ENCODE measurements at places on chromosomes 5 and 9.

DNA sequence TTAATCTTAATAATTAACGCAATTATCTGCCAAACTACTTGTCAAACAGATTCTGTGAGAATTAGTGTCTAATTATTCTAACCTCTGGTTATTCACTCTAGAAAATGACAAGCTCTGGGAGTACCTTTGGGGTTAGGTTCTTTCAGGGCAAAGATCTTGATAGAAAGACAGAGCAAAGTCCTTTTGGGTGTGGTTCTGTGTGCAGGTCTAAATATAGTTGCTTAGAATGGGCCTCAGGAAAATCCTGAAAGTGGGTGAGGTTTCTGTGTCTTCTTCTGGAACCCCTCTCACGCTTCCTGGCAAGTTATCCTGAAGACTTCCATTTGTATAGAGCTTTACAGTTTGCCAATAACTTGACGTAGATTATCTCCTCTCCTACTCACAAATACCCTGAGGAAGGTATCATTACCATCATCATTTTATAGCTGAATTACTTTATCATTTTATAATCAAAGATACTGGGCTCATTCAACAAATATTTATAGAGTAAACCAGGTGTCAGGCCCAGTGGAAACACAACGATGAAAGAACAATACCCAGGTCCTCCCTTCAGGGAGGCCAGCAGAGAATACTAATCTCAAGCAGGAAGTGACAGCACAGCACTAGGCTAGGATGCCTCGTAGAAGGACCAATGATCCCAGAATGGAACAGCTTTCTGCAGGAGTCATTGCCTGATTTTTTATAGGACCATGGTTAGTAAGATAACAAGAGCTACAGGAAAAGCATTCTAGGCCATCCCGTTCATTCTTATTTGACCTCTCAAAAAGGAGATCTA lies 27.6 kb upstream of the LHFPL2 start:
- DNase-seq, result no peak

- no peak for DNase-seq
Measured at GRCh38 chr5:179221196-179221876, 123.9 kb downstream of the ADAMTS2 start.

GRCh38 chr5:96743065-96743768 lies 64.5 kb downstream of the ERAP1 start:
- no peak for DNase-seq

DNA sequence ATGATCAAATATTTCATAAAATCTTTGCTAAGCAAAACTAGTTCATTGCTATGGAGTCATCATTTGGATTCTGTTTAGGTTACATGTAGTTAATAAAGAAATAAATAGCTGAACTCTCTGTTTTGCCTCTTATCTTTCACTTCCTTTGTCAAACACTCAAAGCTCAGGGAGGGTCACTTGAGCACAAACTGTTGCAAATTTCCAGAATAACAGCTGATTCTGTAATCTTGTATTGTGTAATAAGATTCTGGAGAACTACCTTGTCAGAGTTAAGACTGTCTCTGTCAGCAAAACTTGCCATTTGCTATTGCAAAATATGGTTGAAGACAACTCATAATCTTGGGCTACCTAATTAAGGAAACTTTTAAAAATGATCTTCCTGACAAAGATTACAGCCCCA lies 182.0 kb upstream of the MOCS2 start:
- no peak for DNase-seq

DNA sequence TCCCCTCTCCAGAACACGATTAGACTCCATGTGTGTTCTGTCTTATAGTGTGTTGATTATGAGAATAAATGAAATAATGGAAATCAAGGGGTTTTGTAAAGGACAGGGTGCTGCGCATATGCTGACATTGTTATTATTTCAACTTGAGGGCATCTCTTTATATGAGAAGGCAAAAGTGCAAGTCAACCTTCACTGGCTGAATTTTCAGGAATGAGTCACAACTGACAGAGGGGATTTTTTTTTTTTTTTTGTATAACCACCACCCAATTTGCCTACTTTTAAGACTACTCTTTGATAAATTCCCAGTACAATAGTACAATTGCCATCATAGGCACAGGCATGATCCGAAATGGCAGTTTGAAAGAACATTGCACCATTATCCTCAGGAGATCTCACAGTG lies 419.2 kb upstream of the NMUR2 start:
- no peak for DNase-seq

- DNase-seq, result no peak
Measured at GRCh38 chr9:18604767-18605730, 131.1 kb downstream of the ADAMTSL1 start.

DNA sequence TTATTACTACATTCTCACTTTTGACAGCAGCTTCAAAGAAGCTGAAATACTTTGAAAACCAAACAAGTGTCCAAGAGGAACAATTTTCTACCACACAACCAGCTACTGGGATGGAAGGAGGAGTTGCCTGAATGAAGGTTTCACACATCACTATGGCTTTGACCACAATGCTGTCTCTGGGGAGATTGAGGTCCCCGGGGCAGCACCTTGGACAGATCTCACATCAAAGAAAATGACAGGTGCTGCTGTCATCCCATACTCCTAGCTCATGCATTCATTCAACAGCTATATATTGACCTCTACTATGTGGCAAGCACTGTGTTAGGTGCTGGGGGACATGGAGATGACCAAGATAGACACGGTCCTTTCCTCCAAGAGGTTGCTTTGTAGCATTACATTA lies 233.2 kb upstream of the RASEF start:
- DNase-seq, result no peak

- DNase-seq, result no peak
Measured at GRCh38 chr5:151238303-151238741, 14.4 kb upstream of the CCDC69 start.

DNA sequence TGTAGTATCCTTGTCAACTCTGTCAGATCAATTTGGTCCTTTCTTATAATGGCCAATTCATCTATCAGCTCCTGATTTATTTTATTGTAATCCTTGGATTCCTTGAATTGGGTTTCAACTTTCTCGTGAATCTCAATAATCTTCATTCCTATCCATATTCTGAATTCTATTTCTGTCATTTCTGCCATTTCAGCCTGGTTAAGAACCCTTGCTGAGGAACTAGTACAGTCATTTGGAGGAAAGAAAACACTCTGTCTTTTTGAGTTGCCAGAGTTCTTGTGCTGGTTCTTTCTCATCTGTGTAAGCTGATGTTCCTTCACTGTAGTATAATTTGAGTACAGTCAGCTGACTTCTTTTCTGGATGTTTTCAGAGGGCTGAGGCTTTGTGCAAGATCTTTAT lies 84.5 kb downstream of the CETN3 start:
- DNase-seq, result no peak

GRCh38 chr9:86091477-86091876 lies 7.9 kb downstream of the GOLM1 start:
- no peak for DNase-seq

- DNase-seq, result no peak
Measured at GRCh38 chr5:40223884-40224402, 455.8 kb upstream of the PTGER4 start.

GRCh38 chr9:36345103-36345846 lies 54.8 kb downstream of the RNF38 start:
- no peak for DNase-seq

GRCh38 chr5:110909950-110910349 lies 161.6 kb upstream of the TSLP start:
- DNase-seq, result no peak

GRCh38 chr9:27181381-27181780 lies 72.4 kb downstream of the TEK start:
- DNase-seq, result no peak

DNA sequence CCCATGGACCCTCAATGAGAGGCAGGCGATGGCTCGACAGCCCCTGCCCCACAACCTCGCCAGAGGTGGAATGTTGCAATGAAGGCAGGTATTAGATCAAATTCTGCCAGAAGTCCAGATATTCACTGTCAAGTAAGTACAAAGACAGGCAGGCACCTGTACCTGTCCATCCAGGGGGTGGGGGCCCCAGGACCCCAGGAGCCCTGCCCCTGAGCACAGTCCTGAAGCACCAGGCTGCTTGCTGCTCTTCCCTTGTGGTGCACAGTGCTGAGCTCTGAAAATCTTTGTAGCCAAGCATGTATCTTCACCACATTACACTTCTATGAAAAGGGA lies 26.2 kb upstream of the HMCN2 start:
- DNase-seq, result no peak

GRCh38 chr5:17042041-17042440 lies 106.0 kb upstream of the MYO10 start:
- DNase-seq, result no peak

DNA sequence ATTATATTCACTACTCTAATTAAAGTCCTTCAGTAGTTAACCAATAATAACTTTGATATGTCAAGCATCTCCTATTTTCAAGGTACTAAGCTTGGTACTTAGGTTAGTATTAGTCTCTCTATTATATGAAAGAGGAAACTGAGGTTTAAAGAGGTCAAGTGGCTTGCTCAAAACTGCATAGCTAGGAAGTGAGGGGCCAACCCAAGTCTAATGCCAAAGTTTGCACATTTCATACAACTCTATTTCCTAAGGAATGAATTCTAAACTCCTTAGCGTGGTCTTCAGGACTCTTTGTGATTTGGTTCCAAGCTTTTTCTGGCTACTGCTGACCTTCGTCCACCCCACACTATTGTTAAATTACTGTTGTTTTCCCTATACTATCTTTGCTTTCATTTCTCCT lies 9.9 kb upstream of the SHOC1 start:
- no peak for DNase-seq

DNA sequence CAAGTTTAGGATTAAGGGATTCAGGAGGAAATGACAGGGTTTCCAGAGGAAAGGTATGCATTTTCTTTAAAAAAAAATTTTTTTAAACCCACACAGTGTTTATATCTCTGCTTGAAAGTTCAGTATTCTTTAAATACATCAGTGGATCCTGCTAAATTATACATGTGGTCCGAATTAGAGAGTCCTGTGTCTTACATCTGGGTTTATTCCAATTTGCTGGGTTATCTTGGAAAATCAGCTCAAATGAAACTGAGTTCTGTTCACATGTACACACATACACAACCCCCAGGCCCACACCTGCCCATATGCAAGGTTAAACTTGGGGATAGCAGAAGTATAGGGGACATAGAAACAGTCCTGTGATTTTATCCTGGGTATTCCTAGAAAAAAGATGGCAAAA lies 493.7 kb downstream of the ZNF608 start:
- no peak for DNase-seq

- no peak for DNase-seq
Measured at GRCh38 chr5:132655821-132656773, 1.9 kb upstream of the IL13 start.

GRCh38 chr9:87540444-87541105 lies 42.9 kb downstream of the DAPK1 start:
- DNase-seq, result no peak

DNA sequence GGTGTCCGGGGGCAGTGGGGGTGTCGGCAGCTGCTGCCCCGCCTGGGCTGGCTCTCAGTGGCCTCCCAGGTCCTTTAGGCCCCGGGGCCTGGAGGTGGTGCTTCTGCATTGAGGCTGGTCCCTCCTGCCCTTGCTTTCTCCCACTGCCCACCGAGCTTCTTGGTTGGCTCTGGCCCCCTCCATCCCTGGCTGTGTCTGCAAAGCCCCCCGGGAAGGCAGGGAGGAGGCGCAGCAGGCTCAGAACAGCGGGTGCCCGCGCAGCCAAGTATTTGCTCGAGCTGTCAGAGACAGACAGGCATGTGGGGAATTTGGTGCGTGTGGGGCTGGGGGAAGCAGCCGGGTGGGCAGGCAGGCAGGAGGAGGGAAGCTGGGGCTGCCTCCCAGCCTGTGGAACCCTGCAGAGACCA lies 11.5 kb downstream of the CXXC5 start:
- no peak for DNase-seq

DNA sequence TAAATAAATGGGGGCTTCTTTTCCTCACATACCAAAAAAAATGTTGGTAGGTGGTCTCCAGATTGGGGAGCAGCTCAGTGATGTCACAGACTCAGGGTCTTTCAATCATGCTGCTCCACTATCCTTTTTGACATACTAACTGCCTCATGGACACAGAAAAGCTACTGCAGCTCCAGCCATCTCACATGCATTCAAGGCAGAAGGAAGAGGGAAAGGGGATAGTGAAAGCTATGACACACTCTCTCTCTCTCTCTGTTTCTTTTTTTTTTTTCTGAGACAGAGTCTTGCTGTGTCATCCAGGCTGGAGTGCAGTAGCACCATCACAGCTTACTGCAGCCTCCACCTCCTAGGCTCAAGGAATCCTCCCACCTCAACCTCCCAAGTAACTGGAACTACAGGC lies 7.9 kb upstream of the ADGRD2 start:
- DNase-seq, result no peak

GRCh38 chr5:66989286-66989685 lies 207.3 kb downstream of the CD180 start:
- DNase-seq, result no peak

DNA sequence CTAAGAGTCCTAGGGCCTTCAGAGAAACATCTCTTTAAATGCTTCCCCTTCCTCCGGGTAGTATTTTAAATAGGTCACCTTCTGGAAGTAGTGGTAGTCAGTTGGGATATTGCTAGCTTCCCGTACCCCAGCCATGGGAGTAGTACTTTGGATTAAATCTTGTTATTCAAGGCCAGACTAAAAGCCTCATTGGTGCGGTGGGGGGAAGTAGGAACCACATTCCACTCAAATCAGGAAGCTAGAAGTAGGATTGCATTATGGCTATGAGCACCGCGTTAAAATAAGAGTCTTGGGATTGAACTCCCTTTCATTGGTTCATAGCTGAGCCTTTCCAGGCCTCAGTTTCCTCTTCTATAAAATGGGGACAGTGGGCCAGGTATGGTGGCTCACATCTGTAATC lies 6.7 kb downstream of the KCNIP1 start:
- DNase-seq, result no peak

- no peak for DNase-seq
Measured at GRCh38 chr9:33101104-33101951, 24.9 kb upstream of the SMU1 start.

DNA sequence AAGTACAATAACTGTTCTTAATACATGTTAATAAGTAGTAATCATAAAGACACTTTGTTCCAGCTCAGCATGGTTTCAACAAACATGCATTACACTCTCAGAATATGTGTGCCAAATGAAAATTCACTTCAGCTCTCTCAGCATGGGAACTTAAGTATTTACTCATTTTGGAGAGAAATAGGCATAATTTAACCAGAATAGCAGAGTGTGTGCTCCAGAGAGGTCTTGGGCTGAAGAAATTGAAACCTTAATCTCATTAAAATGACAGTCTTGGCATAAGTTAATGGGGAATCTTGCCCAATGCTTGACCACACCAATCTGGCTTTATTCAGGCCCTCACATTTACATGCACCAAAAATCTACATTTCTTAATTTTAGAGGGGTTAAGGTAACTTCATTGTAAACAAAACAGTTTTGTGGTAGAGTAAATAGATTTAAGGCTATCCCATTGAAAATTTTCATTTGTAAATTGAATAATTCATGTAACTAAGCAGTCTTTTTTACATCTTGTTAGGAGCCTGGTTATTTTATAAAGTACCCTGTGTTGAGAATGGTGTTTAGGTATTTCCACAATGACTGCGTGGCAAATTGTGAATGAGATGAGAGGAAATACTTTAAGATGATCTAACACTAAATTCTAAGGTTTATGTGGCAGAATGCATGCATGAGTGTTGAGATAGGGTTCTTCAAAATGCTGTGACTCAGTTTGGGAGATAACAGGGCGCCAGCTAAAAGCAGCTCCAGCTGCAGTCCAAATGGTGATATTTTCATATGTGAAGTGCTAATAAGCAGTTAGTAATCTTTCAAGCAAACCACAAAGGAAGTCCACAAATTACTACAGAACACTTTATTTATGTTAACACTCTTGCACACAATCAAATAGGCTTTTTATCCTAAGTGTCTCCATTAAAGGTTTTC lies 11.3 kb upstream of the LOX start:
- DNase-seq, result no peak

GRCh38 chr9:111349766-111350165 lies 19.7 kb upstream of the OR2K2 start:
- no peak for DNase-seq
